ENCODE measurements at places on chromosomes 1 and 21.

DNA sequence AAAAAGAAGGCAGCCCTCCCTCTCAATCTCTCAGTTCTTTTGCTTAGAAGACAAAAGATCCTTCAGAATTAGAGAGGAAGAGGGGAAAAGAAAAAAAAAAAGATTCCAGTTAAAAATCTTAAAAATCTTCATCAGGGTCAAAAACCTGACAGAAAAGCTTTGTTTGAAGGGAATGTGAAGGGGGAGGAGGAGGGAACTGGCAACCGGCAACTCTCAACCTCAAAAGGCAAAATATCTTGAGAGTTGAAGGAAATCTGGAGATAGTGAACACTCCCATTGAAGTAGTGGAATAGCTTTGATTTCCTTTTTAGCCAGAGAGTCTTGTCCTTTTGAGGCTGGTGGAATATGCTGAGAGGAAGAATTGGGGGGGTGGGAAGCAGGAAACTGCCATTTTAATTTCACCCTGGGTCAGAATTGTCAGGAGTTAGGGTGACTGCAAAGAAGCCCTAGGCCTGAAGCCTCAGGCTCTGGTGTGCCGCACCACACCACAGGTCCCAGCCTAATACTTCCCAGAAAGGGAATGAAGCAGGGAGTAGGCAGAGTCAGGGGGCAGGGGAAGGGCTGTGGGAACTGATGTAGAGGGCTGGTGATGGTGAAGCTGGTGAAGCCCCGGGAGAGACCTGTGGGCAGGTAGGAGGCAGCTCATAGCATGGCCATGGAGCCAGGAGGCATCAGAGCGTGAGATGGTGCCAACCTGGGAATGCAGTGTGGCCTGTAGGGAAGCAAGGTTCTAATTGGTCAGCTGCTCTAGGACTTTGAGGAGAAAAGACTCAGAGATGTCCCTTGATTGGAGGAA lies 24.6 kb downstream of the KIRREL1 start:
- no peaks in the 10 kb centered on the region for H3K36me3 ChIP-seq
- no peaks in the 10 kb centered on the region for H3K27me3 ChIP-seq
- H3K4me1 ChIP-seq, result peaks cover 73% of the 10 kb centered on the region
- peak overlapping the region; percentile 74 for H3K27ac ChIP-seq

- no peaks in the 10 kb centered on the region for H3K27me3 ChIP-seq
- no peaks in the 10 kb centered on the region for H3K4me1 ChIP-seq
- DNase-seq, result no peak
- H3K36me3 ChIP-seq, result peaks cover 36% of the 10 kb centered on the region
Observed at GRCh38 chr1:209622841-209623829, 29.1 kb downstream of the LAMB3 start.

DNA sequence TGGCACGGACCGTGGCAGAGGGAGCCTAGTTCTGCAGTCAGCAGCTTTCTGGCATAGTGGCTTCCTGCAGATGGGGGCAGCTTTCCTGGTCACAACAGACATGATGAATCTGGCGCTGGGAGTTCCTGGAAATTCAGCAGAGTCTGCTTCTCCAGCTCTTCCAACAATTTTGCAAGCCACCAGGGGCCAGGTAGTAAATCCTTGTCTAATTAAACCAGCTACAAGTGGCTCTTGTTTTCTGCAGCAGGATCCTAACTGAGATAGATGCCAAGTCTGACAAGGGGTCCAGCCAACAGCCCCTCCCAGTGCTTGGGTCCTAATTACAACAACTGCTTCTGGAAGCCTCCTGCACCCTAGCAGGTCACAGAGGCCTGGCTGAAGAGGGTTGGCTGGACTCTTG lies 35.8 kb downstream of the TRIM62 start:
- H3K36me3 ChIP-seq, result no peaks in the 10 kb centered on the region
- no peak for DNase-seq
- H3K4me1 ChIP-seq, result peaks cover 25% of the 10 kb centered on the region
- H3K4me3 ChIP-seq, result no peak overlapping the region
- no peak overlapping the region for H3K27ac ChIP-seq

DNA sequence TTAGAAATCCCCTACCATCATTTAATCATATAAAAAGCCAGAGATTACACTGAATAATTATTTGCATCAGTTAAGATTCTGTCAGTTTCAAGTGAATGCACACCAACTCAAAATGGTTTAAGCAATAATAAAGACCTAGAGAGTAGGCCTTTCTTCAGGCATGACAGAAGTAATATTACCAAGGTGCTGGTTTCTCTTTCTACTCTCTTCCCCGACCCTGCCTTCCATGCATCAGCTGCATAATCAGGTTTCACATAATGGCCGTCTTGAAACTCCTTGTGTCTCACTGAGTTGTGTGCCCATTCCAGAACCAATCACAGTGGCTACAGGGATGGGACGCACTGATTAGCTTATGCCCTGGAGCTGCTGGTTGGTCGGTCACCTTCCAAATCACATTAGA lies 103.5 kb upstream of the SERTAD4 start:
- no peak overlapping the region for H3K4me3 ChIP-seq
- H3K36me3 ChIP-seq, result no peaks in the 10 kb centered on the region
- no peak for DNase-seq
- peaks cover 6% of the 10 kb centered on the region for H3K4me1 ChIP-seq
- no peak overlapping the region for H3K27ac ChIP-seq

DNA sequence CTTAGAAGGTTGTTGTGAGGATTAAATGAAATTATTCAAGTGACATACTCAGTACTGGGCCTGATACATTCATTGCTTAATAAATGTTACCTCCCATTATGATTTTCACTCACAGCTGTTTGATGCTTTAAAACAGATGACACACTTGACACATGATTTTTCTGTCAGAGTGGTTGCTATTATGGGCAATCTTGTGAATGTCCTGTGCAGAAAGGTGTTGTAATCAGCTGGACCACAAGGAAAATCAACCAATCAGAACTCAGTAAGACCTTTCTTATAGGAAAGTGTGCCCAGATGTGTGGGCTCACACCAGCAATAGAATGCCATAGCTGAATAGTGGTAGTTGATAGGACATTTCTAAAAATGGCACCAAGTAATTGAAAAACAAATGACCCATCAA lies 23.5 kb downstream of the GJA5 start:
- DNase-seq, result no peak
- H3K27ac ChIP-seq, result no peak overlapping the region
- H3K4me3 ChIP-seq, result no peak overlapping the region
- H3K36me3 ChIP-seq, result no peaks in the 10 kb centered on the region

GRCh38 chr1:185486346-185486745 lies 169.3 kb upstream of the IVNS1ABP start:
- no peak overlapping the region for H3K4me3 ChIP-seq
- 0 out of 2 replicates have a peak, but pooled peaks cover 4% of the 10 kb centered on the region for H3K4me1 ChIP-seq
- DNase-seq, result no peak
- H3K36me3 ChIP-seq, result no peaks in the 10 kb centered on the region
- H3K27me3 ChIP-seq, result no peaks in the 10 kb centered on the region

DNA sequence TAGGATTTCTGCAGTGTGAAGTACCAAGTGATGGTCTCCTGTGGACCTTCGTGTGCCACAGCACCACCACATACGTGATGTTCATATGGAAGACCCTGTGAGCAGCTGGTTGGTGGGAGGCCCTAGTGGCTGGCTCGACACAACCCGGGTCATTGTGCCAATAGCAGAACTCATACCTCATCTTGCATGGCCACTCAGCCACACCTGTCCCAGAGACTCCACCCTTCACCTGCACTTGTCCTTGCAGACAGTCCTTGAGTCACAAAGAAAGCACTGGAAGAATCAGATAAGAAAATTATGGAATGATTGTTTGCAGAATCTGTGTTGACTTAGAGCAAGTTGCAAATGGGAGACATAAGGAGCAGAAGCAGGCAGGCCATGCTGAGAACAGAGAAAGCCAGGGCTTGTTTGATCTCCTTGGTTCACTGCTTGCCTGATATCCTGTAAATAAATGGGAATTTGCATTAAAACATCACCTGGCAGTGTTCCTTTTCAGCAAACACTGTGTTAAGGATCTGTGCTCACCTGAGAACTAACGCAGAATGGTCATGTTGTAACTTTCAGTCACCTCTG lies 307.7 kb downstream of the SIPA1L2 start:
- no peak overlapping the region for H3K27ac ChIP-seq
- H3K4me3 ChIP-seq, result no peak overlapping the region
- DNase-seq, result no peak
- H3K27me3 ChIP-seq, result peaks cover 26% of the 10 kb centered on the region
- H3K4me1 ChIP-seq, result no peaks in the 10 kb centered on the region
- H3K36me3 ChIP-seq, result no peaks in the 10 kb centered on the region

DNA sequence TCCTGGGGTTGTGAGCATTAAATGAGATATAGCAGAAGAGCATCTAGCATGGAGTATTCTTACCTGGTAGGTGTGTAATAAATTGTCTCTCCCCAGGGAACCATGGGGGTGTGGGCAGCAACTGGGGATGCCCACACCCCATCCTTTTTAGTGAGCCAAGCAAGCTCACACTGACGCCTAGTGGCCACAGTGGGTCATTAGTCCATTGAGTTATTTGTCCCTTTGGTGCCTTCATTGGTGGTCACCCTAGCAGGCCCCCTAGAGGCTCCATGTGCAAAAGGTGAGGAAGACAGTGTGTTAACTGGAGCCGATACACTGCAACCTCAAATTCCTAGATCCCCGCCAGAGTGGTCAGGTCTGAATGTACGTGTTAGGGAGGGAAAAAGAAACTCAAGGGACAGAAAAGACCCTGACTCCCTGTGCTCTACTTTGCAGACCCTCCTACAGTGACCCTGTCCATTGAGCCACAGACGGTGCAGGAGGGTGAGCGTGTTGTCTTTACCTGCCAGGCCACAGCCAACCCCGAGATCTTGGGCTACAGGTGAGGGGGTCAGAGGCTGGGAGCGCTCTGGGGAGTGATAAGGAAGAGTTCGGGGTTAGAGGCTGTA lies 93.3 kb upstream of the CD1D start:
- no peaks in the 10 kb centered on the region for H3K36me3 ChIP-seq
- no peaks in the 10 kb centered on the region for H3K4me1 ChIP-seq
- peak; percentile 51 for DNase-seq
- H3K27ac ChIP-seq, result no peak overlapping the region
- no peak overlapping the region for H3K4me3 ChIP-seq
- H3K27me3 ChIP-seq, result no peaks in the 10 kb centered on the region

- H3K4me3 ChIP-seq, result no peak overlapping the region
- H3K36me3 ChIP-seq, result no peaks in the 10 kb centered on the region
- DNase-seq, result no peak
- no peak overlapping the region for H3K27ac ChIP-seq
Observed at GRCh38 chr1:14350197-14350596, 248.3 kb upstream of the KAZN start.

- H3K27ac ChIP-seq, result no peak overlapping the region
- peaks cover 12% of the 10 kb centered on the region for H3K4me1 ChIP-seq
- no peaks in the 10 kb centered on the region for H3K36me3 ChIP-seq
- no peak overlapping the region for H3K4me3 ChIP-seq
Observed at GRCh38 chr1:180567654-180568053, 8.9 kb downstream of the OVAAL start.

Measured in PC-9 (cell line).